ENCODE measurements at places on chromosomes 2 and 18.

- DNase-seq: no peak
These were observed 375.3 kb upstream of the KLHL29 start for GRCh38 chr2:23009545-23010149.

- no peak for DNase-seq
These were observed 84.3 kb downstream of the MCFD2 start for GRCh38 chr2:46831051-46831868.

DNA sequence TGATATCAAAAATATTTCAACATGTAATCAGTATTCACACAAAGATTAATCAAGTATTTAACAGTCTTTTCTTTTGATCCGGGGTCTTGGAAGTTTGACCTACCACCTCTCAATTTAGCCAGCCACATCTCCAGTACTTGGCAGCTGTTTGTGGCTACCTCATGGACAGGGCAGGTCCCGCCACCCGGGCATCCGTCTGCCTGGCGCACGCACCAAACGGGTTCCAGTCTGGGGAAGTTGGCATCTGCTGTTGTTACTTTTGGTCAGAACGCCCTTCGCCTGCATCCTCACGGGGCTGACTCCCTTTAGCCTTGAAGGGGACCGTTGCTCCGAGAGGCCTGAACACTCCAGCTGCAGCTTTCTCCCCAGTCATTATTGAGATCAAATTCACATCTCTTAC lies 81.7 kb downstream of the NEDD4L start:
- no peak for DNase-seq

GRCh38 chr18:6830916-6831315 lies 101.4 kb downstream of the ARHGAP28 start:
- DNase-seq: no peak

GRCh38 chr2:126796931-126797621 lies 101.6 kb upstream of the TEX51 start:
- DNase-seq: no peak

DNA sequence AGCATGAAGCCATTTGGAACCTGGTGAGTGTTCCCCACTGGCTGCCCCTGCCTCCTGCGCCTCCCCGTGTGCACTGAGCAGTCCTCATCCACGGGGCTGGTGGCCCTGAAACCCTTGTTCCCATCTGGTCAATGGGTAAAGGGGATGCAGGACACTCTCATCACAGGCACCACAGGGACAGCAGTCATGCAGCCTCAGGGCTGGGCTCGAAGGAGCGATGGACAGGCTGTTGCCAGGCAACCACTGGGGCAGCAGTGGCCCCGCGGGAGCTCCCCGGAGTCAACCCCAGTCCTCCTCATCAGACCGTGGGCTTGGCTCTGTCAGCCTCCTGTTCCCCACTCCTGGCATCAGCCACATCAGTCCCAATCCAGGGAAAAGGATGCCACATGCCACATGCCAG lies 509.5 kb downstream of the EIPR1 start:
- no peak for DNase-seq

- DNase-seq: no peak
These were observed 131.2 kb downstream of the TRIB2 start for GRCh38 chr2:12847694-12848575.
